ENCODE measurements at places on chromosomes 7 and 10.

DNA sequence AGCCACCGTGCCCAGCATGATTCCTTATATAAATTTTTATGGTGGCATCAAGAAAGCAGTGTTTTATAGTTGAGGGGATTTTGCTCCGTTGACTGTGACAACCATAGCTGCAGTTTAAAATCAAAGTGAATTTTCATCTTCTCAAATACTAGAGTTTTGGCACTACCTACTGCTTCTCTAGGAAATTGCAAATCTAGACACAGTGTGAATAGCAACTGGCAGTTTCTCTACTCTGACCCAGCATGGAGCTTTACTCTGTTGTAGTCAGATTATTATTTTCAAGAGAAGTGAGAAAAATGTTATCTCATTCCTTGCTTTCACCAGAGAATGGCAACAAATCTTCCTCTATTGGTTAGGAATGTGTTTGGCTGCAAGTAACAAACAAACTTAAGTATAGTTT is 22.9 kb downstream of the MCM10 start:
- DNase-seq = no peak

GRCh38 chr10:79054203-79055099 is 14.3 kb upstream of the ZMIZ1 start:
- no peak for DNase-seq

GRCh38 chr10:112517451-112517862 is 70.4 kb downstream of the VTI1A start:
- DNase-seq = no peak

GRCh38 chr10:24949616-24950015 is 2.8 kb downstream of the PRTFDC1 start:
- DNase-seq = no peak

- no peak for DNase-seq
Observed at GRCh38 chr10:22823109-22823508, 104.7 kb upstream of the ARMC3 start.

GRCh38 chr7:8228068-8228467 is 33.9 kb downstream of the ICA1 start:
- DNase-seq = no peak

GRCh38 chr7:44101966-44102845 is 1.9 kb upstream of the AEBP1 start:
- DNase-seq = no peak

DNA sequence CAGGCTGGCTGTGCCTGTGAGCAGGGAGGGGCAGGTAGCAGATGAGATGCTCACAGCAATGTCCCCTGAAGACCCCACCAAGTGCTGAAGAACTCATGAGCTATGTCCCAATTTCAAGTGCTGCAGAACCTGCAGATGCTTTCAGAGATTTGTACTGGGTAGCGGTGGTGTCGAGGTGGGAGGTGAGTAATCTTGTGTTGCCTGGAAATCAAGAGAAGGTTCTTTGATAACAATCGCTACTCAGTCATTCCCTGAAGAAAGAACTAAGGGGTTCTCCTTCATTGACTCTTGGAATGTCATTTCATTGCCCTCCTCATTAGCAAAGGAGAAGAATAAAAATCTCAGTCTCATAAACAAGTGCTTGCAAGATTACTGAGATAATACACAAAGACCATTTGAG is 246.4 kb downstream of the EMX2 start:
- no peak for DNase-seq

DNA sequence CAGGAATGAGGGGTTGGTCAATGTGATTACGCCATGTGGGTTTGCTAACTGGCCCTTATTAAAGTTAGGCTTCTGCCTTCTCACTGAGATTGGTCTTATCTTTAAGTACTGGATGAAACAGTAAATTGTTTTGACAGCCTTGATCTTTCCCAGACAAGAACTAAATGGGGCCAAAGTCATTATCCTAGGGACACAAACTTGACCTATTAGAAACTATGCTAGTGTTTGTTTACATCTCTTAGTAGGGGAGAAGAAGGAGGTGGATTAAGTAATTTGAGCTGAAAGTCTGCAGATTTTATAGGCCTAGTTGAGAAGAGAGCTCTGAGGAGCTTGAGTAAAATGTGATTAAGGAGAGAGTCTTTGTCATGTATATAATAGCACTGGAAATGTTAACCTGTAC is 386.9 kb downstream of the HTR7 start:
- no peak for DNase-seq

GRCh38 chr7:94042381-94042780 is 38.2 kb upstream of the BET1 start:
- DNase-seq = no peak

- no peak for DNase-seq
Observed at GRCh38 chr7:152081088-152081487, 55.6 kb downstream of the GALNT11 start.

DNA sequence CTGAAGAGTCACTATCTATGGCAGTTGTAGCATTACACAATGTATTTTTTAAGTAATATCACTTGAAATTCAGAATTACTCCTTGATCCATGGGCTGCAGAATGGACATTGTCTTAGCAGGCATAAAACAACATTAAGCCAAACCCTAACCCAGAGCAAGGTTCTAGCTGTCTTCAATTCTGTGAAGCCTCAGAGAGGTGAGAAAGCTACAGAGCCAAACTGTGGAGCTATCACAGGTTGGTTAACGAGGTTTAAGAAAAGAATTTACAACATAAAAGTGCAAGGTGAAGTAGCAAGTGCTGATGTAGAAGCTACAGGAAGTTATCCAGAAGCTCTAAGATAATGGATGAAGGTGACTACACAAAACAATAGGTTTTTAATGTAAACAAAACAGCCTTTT is 582.7 kb upstream of the POT1 start:
- no peak for DNase-seq

GRCh38 chr10:77111611-77112550 is 525.7 kb downstream of the KCNMA1 start:
- DNase-seq = no peak

GRCh38 chr10:51654918-51655317 is 44.5 kb downstream of the CSTF2T start:
- DNase-seq = no peak

GRCh38 chr7:148684289-148684830 is 14.3 kb upstream of the CUL1 start:
- DNase-seq = no peak

- DNase-seq = no peak
Observed at GRCh38 chr10:75211007-75211691, 553 bp downstream of the VDAC2 start.

DNA sequence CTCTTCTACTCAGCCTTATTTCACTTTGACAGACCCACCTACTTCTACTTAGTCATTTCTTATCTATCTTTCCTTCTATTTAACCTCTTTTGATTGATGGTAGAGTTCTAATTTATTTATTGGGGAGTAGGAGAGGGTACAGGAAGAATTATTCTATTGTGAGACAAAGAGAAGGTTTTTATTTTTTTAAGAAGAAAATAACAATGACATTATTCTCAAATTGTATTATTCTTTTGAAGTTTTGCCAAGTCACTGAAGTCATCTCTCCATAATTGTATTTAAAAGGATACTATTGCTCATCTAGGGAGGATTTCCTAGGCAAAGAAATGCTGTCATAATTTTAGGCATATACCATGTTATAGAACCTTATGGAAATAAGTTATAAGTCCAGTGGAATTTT is 52.7 kb downstream of the ITGB8 start:
- peak; percentile 11 for DNase-seq

- no peak for DNase-seq
Observed at GRCh38 chr10:8776926-8777622, 722.6 kb downstream of the GATA3 start.

DNA sequence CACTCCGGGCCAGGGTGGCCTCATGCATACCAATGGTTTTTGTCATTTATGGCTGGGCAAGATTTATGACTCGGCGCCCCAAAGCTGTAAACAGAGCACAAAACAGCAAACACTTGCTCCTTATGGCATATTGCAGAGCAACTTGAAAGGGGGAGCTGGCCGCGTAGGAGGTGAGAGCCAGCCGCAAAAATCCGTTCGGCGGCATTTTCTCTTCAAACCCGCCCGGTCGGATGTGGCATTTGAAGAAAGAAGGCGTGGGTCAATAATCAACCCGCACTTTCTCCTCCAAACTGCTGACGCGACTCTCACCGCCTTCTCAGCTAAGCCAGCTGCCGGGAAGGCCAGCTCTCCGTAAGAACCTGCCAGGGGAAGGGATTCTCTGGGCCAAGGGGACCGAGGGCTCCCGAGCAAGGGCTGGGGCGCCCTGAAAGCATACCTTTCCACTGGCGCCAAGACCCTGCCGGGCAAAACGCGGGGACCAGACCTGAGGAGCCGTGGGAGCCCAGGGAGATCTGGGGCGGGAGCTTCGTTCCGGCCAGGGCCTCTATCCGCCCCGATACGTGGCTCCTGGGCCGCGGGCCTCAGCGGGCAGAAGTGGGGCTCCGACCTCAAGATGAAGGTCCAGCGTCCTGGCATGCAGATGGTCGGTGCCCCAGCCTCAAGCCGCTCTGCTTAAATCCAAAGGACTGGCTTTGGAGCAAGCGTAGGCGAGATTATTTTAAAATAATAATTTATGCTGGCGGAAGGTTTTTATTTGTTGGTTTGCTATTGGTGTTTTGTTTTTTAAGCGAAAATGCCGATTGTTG is 12.9 kb upstream of the HOXA2 start:
- DNase-seq = no peak

GRCh38 chr10:26857991-26858706 is 2.6 kb downstream of the ABI1 start:
- no peak for DNase-seq

DNA sequence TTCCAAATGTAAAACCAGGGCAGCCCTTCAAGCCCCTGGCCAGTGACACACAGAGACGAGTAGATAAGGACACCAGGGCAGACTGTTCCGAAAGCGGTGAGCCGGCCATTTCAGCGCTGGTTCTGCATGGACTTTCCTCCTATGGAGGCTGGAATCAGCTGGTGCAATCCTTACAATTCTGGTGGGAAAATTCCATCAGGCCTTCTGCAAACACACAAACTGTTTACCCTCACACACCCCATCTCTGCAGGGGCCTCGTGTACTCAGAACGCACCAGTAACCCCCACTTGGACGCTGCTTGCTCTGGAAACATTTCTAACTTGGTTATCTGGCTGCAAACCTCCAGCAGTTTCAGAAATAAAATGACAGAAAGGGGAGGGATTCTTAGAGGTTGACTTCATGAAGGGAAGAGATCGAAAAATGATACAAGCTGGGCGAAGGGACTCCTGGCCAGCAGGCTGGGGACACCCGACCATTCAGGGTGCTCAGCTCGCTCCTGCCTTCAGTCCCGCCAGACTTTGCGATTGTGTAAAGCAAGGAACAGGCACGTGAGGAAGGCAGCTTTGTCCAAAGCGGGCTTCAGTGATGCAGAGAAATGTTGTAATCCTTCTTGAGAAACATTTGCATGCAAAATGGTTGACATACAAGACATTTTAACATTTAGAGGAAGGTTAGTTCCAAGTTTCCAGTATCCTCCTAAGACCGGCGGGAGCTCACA is 19.7 kb upstream of the SHH start:
- no peak for DNase-seq

DNA sequence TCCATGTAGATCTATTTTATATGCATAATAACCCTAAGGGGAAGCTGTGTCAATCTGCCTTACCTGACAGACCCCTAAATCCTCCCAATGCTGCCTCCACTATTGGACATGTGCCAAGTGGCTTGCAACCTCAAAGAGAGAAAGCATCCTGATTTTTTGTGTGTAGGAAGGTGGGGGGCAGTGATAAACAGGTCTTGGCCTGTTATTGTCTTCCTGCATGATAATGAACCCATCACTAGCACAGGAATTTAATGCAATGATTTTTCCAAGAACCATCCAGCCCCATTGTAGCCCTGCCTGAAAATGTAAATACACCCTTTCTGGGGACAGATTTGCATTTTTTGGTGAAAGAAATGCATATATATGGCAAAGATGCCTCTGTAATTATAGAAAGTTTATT is 850.2 kb downstream of the LRMDA start:
- DNase-seq = no peak

GRCh38 chr7:22348379-22348778 is 8.6 kb downstream of the RAPGEF5 start:
- no peak for DNase-seq

DNA sequence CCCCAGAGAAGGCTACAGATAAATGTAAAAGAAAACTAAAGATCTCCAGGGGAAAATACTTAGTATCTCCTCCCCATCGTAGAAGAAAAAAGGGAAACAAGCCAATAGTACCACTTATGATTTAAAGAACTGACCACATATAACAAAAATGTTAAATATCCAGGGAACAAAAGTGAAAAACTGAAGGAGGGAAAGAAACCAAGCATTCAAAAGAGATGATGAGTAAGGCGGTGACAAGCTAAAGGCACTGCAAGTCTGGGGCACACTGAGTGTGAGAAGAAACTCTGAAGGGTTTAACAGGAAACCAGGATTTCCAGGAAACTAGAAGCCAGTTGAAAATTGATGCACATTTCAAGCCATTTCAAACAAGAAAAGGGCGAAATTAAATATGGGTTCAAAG is 226.3 kb downstream of the AHR start:
- DNase-seq = no peak

GRCh38 chr10:110045772-110046171 is 38.0 kb downstream of the ADD3 start:
- no peak for DNase-seq

GRCh38 chr10:110649347-110650264 is 5.5 kb downstream of the RBM20 start:
- DNase-seq = no peak

DNA sequence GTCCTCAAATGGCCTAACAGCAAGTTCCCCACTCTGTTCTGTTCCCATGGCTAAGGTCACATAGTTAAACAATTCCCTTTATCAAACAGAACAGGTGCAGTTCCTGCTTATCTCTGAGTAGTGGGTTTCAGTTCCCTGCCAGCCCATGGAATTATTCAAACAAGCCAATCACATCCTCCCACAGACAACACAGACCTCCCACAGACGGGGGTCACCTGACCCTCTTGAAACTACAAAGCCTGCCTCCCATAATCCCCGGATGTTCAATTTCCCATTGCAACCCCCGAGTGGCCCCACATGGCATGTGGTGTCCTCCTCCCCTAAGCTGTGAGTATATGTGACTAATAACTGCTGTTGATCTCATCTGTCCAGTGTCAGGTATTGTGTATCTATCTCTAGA is 64.1 kb downstream of the TMEM168 start:
- DNase-seq = no peak

- no peak for DNase-seq
Observed at GRCh38 chr10:119005362-119006043, 24.0 kb upstream of the NANOS1 start.

DNA sequence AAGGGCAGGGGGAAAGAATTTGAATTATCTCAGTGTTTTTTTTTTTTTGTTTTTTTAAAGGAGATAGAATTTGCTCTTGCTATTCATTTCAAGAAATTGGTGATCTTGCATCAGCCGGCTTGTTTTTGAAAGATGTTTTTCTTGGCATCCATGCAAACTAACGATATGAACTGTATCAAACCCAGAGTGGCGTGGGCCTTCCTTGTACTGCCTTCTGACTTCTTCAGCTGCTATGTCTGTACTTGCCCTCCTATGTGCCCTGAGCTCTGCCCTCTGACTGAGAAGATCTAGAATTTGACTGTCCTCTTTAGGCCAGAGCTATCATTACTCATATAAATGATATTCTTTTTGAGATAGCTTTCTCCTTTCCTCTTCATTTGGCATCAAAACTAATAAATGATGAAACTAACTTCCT is 183.1 kb downstream of the EXOC4 start:
- no peak for DNase-seq

All from putamen (tissue), 1 donor.